ENCODE measurements at places on chromosomes 11 and 22.

DNA sequence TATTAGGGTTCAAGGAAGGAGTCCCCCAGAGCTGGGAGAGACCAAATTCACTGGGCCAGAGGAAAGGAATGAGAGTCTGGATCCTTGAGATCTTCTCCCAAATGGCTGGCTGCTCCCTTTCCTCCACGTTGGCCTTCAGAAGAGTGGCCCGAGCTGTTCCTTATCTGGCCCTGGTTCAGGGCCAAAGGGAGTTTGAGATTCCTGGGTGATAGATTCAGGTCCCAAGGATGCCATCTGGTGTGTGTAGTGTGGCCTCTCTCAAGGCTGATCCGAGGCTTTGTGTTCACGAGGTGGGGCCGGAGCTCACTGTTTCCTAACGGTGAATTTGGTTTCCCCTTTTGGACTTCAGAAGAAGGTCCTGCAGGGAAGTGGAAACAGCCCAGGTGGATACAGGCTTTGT is 17.4 kb upstream of the ABCC8 start:
- no peak for DNase-seq

GRCh38 chr11:27291302-27291889 is 71.6 kb downstream of the CCDC34 start:
- peak; percentile 15 for DNase-seq

GRCh38 chr22:30092686-30093085 is 12.4 kb downstream of the HORMAD2 start:
- DNase-seq = no peak

DNA sequence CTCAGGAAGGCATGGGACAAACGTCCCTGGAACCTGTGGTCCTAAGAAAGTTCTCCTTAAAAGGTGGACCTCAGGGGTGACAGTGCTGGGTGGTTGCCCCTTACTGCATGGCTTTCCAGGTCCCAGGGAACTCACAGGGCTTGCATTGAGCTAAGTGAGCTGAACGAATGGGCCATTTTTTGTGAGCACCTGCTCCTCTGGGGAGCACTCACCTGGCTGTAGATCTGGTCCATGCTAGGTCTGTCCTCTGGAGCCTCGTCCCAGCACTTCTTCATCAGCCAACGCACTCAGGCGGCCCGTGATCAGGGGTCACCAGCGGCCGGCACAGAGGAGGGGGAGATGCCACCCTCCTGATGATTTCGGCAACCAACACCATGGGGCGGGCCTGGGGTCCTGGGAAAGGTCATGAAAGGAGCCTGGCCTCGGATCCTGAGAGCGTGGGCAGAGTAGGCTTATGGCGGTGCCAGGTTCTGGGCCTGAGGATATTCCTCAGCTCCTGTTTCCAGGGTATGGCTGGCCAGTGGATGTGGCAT is 36.8 kb upstream of the LRRC32 start:
- DNase-seq = no peak

DNA sequence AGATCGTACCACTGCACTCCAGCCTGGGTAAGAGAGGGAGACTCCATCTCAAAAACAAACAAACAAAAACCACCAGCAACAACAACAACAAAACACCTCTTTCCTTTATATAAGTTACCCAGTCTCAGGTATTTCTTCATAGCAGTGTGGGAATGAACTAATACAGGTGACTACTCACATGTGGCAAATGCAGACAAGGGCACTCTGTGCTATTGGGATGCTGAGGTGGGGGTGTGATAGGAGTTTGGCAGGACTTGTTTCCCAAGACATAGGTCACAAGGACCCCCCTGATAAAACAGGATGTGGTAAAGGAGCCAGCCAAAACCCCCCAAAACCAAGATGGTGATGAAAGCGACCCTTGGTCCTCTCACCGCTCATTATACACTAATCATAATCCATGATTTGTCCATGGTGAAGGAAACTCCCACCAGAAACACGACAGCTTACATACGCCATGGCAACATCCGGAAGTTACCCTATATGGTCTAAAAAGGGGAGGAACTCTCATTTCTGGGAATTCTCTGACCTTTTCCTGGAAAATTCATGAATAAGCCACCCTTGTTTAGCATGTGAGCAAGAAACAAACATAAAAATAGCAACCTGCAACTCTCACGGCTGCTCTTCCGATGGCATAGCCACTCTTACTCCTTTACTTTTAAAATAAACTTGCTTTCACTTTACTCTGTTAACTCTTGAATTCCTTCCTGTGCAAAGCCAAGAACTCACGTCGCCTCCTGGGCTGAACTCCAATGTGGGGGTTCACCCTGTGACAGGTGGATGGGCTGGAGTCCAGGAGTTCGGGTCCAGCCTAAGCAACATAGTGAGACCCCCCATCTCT is 18.8 kb upstream of the INCENP start:
- DNase-seq = no peak

DNA sequence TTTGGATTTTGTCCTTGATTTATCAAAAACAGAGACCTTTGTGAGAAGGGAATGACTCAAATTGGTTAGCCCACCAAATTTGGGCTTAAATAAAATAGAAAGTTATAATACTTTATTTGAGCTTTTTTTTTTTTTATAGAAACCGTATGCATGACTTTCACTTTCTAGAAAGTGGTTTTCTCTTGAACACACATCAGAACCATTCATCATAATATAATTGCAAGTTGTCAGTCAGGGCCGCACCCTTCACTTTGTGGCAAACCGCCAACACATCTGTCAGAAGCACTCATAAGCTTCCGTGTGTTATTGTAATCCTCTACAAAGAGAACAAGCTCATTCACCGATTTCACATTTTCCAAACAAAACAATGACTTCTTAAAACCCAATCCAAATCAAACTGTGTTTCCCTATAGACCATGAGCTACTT is 76.1 kb downstream of the SOX6 start:
- DNase-seq = peak; percentile 81

DNA sequence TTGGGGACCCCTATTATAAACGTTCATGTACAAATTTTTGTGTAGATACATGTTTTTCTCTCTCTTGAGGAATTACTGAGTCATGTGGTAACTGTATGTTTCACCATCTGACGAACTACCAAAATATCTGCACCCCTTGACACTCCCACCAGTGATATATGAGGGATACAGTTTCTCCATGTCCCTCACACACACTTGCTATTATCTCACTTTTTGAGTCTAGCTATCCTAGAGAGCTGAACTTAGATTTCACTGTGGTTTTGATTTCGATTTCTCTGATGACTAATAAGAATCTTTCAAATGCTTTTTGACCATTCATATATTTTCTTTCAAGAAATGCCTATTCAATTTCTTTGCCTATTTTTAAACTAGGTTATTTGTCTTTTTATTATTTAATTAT is 200.2 kb downstream of the PGR start:
- DNase-seq = no peak

- DNase-seq = no peak
These were observed 148.3 kb downstream of the TRPC6 start for GRCh38 chr11:101435408-101435973.

DNA sequence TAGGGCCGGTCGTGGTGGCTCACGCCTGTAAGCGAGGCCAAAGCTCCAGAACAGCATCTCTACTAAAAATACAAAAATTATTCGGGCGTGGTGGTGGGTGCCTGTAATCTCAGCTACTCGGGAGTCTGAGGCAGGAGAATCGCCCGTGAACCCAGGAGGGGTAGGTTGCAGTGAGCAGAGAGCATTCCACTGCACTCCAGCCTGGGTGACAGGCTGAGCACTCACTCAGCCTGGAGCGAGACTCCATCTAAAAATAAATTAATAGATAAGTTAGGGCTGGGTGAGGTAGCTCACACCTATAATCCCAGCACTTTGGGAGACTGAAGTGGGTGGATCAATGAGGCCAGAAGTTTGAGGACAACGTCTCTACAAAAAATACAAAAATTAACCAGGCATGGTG is 10.2 kb upstream of the TAB1 start:
- no peak for DNase-seq

DNA sequence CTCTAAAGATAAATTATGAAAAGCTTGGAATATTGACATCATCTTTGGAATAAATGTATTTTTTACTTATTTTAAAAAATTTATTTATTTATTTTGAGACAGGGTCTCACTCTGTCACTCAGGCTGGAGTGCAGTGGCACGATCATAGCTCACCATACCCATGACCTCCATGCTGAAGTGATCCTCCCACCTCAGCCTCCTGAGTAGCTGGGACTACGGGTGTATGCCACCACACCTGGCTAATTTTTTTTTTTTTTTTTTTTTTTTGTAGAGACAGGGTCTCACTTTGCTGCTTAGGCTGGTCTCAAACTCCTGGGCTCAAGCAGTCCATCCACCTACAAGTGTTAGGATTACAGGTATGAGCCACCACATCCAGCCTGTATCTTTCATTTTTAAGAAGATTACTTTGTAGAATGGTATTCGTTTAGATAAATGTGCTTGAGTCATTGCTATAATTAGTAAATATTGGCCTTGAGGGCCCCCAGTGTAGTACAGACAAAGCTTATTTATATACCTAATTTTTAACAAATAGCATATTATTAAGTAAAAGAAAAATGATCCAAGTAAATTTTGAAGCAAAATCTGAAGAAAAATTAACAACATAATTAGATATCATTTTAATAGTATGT is 8.5 kb downstream of the SWAP70 start:
- DNase-seq = no peak

DNA sequence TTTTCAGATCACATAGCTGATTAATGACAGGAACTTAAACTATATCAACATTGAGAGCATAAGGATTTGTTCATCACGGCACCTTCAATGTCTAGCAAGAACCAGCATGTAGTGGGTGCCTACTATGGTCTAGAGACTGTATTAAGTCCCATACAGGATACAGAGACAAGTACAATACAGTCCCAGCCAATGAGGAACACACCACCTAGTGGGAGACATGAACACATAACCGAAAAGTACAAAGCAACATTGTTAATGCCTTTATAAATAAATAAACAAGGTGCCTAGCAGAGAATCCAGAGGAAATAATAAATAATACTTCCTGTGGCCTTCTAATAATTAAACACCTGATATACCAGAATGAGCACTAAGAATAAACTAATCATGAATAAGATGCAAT is 87.7 kb upstream of the OPCML start:
- no peak for DNase-seq

GRCh38 chr11:46352063-46352841 is 5.0 kb downstream of the DGKZ start:
- DNase-seq = no peak

- DNase-seq = no peak
These were observed 907 bp downstream of the SERPINH1 start for GRCh38 chr11:75562836-75563484.

- DNase-seq = no peak
These were observed 2.6 kb upstream of the UCP3 start for GRCh38 chr11:74011360-74012073.

DNA sequence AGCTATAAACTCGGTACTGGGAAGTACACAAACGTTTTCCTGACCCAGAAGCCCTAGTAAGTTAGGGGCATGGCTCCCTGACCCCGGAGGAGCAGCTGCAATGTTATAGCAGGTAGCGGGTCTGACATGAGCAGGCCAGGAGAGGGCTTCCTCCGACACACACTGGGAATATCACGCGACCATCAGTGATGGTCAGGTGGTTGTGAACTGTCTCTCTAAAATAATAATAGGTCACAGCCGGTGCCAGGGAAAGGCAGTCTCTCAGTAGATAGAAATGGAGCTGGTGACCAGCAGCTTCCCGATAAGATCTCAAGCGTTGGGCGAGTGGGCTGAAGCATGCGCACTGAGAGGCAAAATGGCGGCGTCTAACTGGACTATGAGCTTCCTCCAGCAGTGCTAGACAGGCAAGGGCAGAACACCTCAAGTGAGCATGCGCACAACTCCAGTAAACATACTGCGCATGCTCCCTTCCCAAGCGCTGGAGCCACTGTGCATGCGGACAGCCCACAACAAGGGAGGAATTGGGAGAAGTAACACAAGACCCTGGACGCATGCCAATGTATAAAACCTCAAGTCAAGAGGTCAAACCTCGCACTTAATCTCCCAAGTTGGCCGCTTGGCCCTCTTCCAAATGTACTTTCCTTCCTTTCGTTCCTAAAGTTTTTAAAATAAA is 22.3 kb upstream of the TESMIN start:
- no peak for DNase-seq

GRCh38 chr11:3799143-3799542 is 1.8 kb upstream of the NUP98 start:
- DNase-seq = no peak

- no peak for DNase-seq
These were observed 23.5 kb upstream of the SUSD2 start for GRCh38 chr22:24157822-24158135.

GRCh38 chr11:6474413-6474792 is 662 bp upstream of the TRIM3 start:
- no peak for DNase-seq

GRCh38 chr11:126893796-126894195 is 106.8 kb downstream of the KIRREL3 start:
- no peak for DNase-seq

DNA sequence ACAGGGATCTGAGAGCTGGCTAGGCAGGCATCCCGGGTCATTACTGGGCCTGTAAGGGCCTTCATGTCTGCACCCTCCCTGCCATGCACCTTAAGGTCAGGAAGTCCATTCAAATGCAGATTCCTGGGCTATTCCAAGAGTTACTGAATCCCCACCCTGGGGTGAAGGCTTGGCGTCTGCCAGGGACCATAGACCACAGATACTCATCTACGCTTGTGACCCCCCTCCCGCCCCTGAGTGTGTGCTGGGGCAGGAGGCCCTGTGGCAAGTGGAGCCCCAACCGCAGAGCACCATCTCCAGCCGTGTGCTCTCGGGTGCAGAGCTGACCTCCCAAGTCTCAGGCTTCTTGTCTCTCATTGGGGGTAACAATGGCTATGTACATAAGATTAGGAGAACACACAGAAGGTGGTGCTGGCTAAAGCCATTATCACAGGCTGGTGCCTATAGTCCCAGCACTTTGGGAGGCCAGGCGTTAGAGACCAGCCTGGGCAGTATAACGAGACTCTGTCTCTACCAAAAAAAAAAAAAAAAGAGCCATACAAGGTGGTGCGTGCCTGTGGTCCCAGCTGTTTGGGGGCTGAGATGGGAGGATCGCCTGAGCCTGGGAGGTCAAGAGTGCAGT is 19.1 kb upstream of the KCNQ1OT1 start:
- DNase-seq = no peak

DNA sequence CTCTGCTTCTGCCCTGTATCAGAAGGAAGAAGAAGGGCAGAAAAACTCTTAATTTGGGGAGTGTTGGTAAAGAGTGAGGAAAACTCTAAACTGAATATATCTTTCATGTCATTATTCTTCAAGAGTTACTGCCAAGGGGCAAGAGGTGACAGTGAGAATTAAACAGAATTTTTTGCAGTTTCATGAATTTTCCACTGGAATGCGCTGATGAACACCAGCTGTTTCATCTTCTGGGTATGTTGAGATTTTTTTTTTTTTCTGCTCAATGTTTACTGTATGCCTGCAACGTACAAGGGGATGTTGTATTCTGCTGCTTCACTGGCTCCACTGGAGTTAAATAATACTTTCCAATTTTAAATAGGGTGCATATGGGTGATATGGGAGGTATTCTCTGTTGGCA is 117.8 kb downstream of the FAM76B start:
- no peak for DNase-seq
